Esophagus squamous epithelium (tissue), 5 donors: ENCODE measurements at places on chromosomes 4 and X.

- no peak for DNase-seq
Observed at GRCh38 chr4:10083861-10084641, 32.5 kb downstream of the WDR1 start.

- no peak for DNase-seq
Observed at GRCh38 chr4:82818664-82819662, 20.4 kb upstream of the SCD5 start.

GRCh38 chr4:36286481-36286871 lies 5.1 kb downstream of the DTHD1 start:
- DNase-seq: no peak

DNA sequence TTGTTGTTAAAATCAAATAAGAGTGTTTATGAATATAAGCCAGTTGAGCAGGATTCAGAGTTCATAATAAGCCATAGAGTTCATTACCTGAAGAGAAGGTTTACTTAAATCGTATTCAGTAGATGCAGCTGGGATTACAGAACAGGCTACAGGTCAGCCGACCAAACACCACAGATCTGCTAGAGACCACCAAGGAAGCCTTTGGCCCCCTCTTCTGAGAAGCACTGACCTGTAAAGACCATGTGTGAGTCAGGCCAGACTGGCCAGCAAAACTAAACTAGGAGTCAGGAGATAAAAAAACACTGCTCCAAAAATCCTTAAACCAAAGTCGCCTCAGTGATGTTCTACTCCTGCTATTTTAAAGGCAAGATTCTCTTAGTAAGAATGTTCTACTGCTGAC lies 1125.5 kb downstream of the FAT4 start:
- DNase-seq: no peak

- DNase-seq: no peak
Observed at GRCh38 chr4:161522031-161522430, 641.8 kb downstream of the FSTL5 start.

DNA sequence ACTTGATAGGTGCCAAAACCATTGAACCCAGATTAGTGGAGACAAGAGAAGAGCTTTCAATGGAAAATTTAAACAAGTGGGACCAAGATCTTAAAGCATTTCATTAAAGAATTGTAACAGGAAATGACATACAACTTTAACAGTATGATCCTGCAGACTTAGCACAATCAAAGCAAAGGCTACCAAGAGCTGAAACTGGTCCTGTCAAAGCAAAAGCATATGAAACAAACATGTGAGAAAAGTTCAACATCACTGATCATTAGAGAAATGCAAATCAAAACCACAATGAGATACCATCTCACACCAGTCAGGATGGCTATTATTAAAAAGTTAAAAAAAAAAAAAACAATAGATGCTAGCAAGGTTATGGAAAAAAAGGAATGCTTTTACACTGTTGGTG lies 425.6 kb downstream of the IL1RAPL1 start:
- no peak for DNase-seq

- DNase-seq: no peak
Observed at GRCh38 chr4:155025762-155026457, 182.5 kb upstream of the NPY2R start.

- DNase-seq: no peak
Observed at GRCh38 chrX:113384628-113385027, 544.0 kb upstream of the AMOT start.

- DNase-seq: no peak
Observed at GRCh38 chr4:61805227-61805626, 605.1 kb downstream of the ADGRL3 start.

GRCh38 chr4:150268444-150268843 lies 190.2 kb downstream of the DCLK2 start:
- no peak for DNase-seq

DNA sequence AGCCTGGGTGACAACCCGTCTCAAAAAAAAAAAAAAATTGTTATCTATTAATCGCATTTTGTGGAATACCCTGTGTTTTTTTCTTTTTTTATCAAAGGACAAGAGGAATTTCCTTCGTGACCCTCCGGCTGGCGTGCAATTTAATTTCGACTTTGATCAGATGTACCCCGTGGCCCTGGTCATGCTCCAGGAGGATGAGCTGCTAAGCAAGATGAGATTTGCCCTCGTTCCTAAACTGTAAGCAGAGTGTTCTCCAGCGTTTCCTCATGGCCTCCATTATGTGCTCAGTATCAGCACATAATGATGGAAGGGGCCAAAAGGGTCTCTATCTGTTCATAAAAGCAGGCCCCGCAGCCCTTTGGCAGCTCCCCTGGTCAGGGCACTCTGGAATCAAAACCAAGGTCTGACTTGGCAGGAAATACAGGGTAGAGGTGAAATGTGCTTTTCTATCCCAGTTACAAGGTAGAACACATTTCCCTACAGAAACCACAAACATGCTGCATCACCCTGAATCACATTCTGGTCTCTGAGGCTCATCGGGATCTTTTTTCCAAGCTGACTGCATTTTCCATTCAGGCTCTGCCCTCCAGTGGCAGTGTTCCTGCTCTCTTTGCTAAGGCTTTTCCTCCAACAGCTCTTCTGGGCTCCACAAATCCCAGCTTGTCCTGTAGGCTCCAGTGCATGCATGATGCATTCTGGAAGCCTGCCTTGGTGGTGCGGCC lies 24.4 kb downstream of the SYAP1 start:
- DNase-seq: no peak

DNA sequence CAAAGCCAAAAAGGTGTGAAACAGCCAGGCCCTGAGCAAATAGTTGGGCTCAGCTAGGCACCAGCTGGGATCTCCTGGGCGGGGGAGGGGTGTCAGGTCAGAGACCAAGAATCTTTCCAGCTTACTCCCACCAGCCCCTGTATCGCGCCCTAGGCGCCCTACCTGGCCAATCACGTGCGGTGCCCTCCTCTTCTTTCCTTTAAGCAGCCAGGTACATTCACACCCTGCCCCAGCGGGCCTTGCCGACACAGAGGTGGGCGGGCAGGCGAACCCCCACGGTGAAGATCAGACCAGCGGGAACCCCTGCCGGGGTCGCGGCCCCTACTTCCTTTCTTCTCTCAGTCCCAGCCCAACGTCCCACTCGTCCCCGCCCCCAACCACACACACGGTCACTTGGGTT lies 9.1 kb downstream of the ARHGAP36 start:
- no peak for DNase-seq

DNA sequence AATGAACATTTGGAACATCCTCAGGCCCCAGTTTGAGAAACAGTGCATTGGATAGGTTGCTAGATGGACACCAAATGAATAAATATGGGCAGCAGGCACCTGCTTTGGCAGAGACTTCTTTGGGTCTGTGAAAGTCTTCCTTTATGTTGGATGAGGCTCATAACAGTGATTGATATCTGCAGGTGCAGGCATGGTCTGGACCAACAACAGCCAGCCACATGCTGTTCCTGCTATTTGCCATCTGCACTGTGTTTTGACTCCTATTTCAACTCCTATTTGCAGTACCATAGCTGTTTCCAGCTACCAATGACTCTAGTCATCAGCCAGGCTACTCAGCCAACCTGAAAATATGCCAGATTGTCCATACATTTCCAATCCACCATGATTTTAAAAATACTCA lies 60.9 kb downstream of the ANAPC4 start:
- no peak for DNase-seq

DNA sequence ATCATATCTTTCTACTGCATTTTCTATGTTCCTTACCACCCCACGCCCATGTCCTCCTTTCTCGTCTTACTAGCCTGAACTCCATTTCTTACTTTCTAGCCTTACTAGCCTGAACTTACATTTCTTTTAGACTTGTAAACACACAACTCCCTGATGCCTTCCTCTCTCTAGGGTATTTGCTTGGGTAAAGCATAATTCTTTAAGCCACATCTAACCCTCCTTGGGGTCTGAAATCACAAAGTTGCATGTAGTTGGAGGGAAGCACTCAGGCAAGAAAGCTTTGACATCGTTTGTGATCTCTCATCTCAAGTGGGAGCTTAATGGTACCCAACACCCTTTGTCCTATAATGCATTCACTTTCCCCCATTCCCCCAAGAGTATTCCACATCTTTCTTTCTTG lies 124.4 kb downstream of the SPOCK3 start:
- no peak for DNase-seq

GRCh38 chrX:9873952-9874351 lies 87.7 kb downstream of the SHROOM2 start:
- DNase-seq: no peak

DNA sequence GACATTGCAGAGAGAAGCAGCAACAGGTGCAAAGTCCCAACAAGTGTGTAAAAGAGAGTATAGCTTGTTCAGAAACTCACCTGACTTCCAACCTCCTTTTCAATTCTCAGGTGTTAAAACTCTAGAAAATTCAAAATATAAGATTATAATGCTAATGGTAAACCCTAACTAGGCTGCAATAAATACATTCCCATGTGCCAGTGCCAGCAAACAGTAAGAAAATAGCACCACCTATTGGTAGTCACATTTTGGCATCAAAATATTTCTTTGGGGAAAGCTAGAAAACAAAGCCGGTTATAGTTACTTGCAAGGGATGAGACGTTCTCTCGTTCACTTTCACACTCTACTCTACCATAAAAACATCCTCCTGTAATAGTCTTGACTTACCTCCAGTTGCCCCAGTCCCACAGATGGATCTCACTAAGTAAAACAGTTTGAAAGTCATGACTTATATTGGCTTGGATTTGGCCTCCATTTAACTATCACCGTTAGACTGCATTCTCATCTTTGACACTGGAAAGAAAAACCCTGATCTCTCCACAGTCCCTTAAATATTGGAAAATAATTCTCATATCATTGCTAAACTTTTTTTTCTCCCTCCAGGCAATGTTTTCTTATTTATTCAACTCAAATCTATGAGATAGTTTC lies 9.6 kb downstream of the BMP3 start:
- DNase-seq: no peak

DNA sequence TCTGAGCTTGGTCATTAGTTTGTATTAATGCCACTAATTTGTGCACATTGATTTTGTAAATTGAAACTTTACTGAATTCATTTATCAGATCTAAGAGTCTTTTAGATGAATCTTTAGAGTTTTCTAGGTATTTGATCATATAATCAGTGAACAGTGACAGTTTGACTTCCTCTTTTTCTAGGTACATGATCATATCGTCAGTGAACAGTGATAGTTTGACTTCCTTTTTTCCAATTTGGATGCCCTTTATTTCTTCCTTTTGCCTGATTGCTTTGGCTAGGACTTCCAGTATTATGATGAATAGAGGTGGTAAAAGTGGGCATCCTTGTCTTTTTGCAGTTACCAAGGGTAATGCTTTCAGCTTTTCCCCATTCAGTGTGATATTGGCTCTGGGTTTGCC lies 421.4 kb upstream of the CPXCR1 start:
- DNase-seq: no peak

- DNase-seq: no peak
Observed at GRCh38 chr4:20652226-20652885, 47.9 kb upstream of the PACRGL start.

DNA sequence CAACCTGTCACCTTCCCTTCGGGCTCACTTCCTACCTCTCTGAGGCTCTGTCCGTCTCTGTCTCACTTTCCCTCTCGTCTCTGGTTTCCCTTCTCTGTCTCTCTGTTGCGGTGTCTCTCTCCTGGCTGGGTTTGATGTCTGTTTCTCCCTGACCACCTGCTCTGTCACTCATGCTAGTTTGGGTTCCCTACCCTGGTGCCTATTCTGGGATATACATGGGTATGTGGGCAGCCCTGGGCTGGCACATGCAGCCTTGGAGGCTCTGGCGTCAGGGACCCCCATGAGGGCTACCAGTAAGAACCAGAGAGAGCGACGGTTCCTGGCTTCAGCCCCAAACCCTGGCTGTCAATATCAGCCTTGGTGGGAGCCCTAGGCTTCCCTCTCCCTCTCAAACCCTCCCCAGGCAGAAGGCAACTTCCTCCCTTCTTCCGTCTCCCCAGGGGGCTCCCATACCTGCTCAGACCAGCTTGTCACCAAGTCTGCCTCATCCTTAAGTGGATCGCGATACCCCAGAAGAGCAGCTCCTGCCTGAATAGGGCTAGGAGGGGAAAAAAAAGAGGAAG lies 314 bp downstream of the DNASE1L1 start:
- DNase-seq: no peak

- DNase-seq: no peak
Observed at GRCh38 chr4:5924461-5925125, 31.7 kb upstream of the CRMP1 start.

DNA sequence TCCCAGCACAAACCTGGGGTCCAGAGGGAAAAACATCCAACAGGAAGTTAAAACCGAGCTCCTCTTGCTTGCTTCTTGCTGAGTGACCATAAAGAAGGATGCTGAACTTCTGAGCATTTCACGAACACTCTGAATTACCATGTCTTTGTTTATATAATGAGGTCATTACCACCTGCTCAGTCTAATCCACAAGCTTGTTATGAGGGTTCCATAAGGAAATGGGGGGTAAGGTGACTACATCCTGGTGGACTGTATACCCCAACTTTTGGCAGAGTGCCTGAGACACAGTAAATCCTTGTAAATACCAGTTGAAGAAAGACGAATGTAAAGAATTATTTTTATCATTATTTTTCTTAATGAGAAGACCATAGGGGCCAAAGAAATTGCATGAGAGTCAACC lies 16.8 kb downstream of the CCDC149 start:
- no peak for DNase-seq

- no peak for DNase-seq
Observed at GRCh38 chr4:80184825-80185756, 12.2 kb upstream of the PRDM8 start.

- DNase-seq: no peak
Observed at GRCh38 chr4:188246488-188246887, 107.2 kb downstream of the TRIML1 start.

DNA sequence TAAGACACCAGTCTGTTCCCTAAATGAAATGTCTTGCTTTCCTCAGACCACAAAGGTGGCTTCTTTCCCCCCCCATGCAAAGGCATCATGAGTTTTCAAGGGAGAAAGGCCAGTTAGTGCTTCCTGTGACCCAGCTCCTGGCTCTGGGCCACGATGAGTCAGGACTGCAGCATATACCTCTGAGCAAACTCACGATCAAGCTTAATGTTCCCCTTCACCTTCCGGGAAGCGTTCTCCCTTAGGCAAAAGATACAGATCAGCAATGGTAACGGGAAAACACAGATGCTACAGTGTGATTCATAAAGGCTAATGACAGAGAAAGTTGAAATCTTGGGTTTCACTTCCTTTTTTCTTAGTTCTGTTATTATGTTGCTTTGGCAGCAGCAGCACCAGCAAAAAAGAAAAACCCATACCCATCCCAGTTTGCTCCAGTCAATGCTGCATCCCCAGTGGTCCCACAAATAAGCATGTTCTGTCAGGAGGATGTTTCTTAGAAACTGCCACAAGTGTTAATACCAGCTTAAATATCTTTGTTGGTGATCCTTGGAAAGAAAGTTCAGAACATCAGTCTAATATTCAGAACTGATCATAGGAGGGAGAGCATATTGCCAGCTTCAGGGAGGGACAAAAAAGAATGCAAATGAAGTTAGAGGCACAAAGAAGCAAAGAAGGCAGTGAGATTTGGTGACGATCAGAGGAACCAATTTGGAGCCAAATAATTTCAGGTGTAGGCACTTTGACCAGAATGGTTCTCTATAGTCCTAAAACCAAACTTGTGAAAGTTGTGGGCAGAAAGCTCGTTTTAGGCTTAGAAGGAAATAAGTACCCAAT lies 41.2 kb downstream of the LONRF3 start:
- DNase-seq: no peak

- no peak for DNase-seq
Observed at GRCh38 chrX:44338361-44338760, 5.1 kb downstream of the EFHC2 start.
